CD4-positive, alpha-beta T cell (primary cell): ENCODE measurements at places on chromosomes 1 and 21.
A peak's percentile ranks its signal among the peaks of the same experiment; 100 is the strongest.

DNA sequence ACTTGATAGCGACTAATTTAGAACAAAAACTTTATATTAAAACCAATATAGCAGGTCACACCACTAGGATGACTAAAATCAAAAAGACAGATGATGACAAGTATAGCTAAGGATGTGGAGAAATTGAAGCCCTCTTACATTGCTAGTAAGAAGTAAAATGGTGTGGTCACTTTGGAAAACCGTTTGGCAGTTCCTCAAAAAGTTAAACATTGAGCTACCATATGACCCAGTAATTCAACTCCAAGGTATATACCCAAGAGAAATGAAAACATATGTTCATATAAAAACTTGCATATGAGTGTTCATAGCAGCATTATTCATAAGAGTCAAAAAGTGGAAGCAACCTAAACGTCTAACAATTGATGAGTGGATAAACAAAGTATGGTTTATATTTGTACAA, 13.0 kb upstream of the SERINC2 start:
- no peak for DNase-seq

DNA sequence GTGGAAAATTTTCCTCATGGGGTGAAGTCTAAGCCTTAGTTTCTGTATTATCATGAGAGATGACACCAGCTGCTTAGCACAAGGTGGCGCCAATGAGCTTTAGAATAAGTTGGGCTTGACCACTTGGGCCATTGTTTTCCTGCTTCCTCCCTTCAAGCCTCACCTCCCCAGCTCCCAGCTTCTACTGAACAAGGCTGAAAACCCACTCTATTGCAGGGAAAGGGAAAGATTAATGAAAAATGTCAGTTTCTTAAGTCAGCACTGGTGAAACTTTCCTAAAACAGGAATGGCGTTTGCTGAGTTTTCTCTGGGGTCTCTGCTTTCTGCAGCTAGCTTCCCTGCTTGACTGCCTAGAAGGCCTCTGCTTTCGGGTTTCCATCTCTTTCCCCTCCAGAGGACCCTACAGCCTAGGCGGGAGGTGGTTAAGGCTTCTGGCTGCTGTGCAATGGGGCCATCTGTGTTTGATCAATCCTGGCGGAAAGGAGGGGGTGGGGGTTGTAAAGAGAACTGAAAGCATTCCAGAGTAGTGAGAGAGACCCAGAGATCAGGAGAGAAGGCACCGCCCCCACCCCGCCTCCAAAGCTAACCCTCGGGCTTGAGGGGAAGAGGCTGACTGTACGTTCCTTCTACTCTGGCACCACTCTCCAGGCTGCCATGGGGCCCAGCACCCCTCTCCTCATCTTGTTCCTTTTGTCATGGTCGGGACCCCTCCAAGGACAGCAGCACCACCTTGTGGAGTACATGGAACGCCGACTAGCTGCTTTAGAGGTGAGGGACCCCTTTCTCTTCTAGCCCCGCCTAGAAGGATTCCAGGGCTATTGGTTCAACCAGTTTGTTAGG, at the start of gene OLFML3:
TSS of gene OLFML3 (plus strand) at position 612 of the 840 bp plus-strand sequence. CDS start at position 655, 43 bp downstream.
- peak; percentile 31 for DNase-seq

- DNase-seq: no peak
Measured at GRCh38 chr1:2133879-2134215, 60.7 kb downstream of the FAAP20 start.

- no peak for DNase-seq
Measured at GRCh38 chr1:222616525-222616924, 1.4 kb upstream of the MIA3 start.

GRCh38 chr1:193031431-193031830, 27.7 kb downstream of the UCHL5 start:
- no peak for DNase-seq

DNA sequence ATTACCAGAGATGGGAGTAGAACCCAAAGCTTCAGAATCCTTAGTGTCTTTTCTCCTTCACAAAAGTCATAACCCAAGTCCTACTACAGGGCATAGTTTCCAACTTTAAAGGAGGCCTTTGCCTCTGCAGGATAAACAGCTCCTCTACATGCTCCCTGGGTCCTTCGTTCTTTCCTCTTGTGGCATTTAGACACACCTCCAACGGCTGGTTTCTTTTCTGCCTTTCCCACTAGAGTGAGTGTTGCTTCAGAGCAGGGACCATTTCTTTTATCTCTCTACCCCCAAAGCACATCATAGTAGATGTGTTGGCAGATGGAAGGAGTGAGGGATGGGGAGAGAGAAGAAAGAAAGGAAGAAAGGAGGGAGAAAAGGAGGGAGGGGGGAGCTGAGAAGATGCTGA, 144.7 kb upstream of the SPATA6 start:
- no peak for DNase-seq

- DNase-seq: no peak
Measured at GRCh38 chr1:8047686-8048445, 21.8 kb upstream of the ERRFI1 start.

DNA sequence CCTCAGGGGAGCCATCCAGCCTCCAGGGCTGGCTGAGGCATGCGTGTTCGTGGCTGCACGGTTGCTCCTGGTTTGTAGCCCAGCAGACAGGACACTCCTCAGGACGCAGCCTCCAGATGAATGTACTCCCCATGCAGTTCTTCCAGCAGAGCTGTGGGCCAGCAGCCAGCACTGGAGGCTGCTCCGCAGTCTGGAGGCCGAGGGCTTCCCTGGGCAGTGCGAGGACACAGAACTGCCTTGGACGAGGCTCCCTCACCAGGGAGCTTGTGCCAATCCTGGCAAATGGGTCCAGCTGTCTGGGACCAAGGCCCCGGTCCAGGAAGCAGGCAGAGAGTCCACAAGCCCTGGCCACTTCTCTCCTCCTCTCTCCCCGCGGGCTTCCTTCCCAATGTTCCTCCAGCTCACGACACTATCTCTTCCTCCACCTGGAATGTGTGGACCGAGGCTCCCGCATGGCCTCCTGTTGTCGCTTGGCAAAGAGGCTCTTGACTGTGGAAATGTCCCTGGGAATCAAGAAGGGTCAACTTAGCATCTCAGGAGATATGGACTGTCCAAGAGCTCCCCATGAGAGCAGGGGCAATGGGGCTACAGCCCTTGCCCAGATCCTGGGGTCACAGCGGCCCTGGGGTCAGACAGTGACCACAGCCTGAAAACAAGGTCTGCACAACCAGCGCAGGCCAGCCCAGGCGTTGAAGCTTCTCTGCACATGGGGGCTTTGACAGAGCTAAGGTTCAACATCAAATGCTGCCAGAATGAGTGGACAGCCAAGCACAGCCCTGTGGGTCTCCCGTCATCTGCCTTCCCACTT, 5.3 kb downstream of the EDN2 start:
- no peak for DNase-seq

GRCh38 chr1:89863165-89863830, 42.5 kb downstream of the LRRC8D start:
- no peak for DNase-seq

- no peak for DNase-seq
Measured at GRCh38 chr1:1331068-1331965, at the start of gene TAS1R3. TAS1R3 (plus strand) TSS chr1:1331280; CDS start chr1:1331346, 66 bp downstream.

DNA sequence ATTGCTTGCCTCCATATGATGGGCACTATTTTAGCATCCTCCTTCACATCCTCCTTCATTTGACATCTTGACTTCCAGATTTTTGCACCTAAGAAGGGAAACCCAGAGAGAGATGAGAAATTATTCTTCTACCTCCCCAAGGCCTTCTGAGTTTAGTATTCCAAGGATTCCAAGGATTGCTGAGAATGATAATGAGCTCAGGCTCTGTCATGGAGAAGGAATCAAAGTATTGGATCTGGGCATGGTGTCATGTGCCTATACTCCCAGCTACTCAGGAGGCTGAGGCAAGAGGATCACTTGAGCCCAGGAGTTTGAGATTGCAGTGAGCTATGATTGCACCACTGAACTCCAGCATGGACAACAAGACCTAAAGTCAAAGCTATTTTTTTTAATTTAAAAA, 26.6 kb upstream of the ZNF281 start:
- DNase-seq: no peak

- DNase-seq: no peak
Measured at GRCh38 chr1:115453666-115454065, 115.6 kb upstream of the NGF start.

DNA sequence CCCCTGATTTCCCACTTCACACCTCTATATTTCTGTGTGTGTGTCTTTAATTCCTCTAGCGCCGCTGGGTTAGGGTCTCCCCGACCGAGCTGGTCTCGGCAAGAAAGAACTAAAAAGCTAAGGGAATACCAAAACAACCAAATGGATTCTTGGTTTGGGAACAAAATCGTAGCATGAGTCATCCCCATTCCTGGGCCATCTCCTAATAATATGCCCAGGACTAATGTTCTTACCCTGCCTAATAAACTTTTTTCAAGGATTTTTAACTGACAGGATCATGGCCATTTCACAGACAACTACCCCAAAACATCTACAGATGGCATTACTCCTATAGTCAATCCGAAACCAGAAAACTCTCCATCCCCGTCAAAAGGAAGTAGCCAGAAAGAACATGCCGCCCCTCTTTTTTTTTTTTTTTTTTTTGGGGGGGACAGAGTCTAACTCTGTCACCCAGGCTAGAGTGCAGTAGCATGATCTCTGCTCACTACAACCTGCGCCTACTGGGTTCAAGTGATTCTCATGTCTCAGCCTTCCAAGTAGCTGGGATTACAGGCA, 4.1 kb upstream of the HPDL start:
- DNase-seq: no peak

DNA sequence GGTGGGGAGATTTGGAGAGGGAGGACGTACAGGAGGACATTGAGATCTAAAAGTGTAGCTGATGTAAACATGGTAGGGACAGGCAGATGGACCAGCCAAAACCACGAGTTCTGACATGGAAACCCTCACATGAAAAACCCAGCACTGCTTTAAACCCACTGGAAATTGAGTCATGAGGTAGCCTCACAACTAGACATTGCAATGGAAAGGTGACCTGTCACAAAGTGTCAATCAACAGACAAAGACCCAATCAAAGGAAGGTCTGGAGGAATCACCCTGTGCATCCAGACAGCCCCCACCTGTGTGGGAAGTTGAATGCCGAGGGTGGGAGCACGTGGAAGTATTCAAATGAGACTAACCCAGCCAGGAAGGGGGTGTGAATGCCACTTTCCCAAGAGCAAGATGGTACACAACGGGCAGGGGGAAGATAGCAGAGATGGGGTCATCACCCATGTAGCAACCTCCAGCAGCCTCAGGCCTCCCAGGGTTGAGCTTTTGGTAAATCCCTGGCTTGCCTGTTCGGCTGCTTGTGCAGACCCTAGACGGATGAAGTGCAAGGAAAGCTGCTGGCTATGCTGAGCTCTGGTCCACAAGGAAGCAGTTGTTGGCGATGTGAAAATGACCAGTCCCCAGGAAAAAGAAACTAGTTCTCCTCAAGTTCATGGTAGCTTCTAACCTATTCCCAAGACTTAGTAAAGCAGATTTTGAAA, 5.6 kb downstream of the FCMR start:
- DNase-seq: no peak

DNA sequence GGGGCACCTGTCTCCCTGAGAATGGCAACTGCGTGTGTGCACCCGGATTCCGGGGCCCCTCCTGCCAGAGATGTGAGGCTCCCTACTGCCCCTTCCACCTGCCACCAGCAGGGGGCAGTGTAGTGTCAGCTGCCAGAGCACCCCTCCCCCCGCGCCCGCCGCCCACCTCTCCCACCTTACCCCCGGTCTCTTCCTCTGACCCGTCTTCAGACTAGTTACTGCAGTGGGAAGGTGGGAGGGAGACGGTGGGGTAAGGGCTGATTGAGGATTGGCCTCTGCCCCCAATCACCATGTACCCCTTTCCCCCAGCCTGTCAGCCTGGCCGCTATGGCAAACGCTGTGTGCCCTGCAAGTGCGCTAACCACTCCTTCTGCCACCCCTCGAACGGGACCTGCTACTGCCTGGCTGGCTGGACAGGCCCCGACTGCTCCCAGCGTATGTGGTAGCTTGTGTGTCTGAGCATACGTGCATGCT, 10.1 kb upstream of the LRRC71 start:
- DNase-seq: peak; percentile 68

DNA sequence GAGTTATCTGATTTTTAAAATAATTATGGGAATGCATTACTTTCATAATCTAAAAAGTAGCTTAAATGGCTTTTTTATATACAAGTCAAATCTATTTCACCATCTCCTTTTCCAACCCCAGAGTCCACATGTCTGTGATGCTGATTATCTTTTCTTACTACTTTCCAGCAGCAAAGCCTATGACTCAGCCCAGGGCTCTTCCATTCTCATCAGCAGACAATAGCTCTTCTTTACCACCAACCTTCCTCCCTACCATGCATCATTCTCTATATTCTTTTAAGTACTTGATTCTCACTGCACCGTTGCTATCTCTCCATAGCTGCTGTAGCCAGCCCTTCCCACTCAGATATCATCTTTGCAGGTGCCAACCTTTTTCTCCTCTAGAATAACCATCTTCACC, 61.3 kb downstream of the OVGP1 start:
- DNase-seq: no peak

- no peak for DNase-seq
Measured at GRCh38 chr1:147772570-147772969, 12.2 kb upstream of the GJA5 start.

DNA sequence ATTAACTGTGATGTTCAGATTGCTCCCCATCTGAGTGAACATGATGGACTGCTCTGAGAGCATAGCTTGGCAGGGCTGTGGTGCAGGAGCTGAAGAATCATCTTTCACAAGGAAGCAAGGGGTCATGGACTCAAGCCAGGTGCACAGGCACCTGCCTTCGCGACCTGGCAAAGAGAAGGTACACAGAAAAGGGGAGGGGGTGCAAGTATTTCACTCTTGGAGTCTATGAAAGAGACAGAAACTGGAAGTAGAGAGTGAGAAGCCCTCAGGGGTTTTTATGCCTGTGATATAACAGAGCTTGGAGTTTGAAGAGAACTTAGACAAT, 232.6 kb upstream of the PLXNA2 start:
- DNase-seq: no peak

GRCh38 chr21:41222247-41223068, 54.5 kb downstream of the BACE2 start:
- DNase-seq: no peak

DNA sequence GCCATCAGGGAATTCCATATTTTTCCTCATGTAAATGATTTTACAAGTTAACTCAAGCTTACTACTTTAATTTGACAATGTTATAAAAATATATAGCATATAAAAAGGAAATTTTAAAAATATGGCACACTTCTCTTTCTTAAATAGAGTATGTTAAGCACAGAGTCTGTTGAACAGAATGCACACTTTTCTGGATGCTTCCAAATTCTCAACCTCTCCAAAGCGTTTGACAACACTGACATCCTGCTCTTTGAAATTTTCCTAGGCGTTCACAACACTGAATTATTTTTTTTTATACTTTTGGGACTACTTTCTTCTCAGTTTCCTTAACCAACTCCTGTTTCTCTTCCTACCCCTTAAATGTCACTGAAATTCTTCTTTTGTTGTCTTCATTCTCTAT, 117.8 kb upstream of the PLXNA2 start:
- DNase-seq: no peak
